ENCODE measurements at places on chromosomes 7 and 10. TPM values are rescaled to one million over a fixed set of nuclear protein-coding genes. Genes with fewer than 3 reads are reported as not detected.
A peak's percentile ranks its signal among the peaks of the same experiment; 100 is the strongest.

Gene LRRC18
- total RNA-seq = not detected

Gene ZFYVE27
- 23.0 TPM for total RNA-seq

Gene SSC4D
- 0.37 TPM for total RNA-seq

Gene NXPH1
- 0.28 TPM for total RNA-seq

Gene FAM221A
- total RNA-seq = 6.4 TPM

Gene SLC26A5
- total RNA-seq = not detected

Gene TBC1D12
- 19.9 TPM for total RNA-seq

Gene HPS6
- 17.0 TPM for total RNA-seq

- DNase-seq = no peak
Observed at GRCh38 chr10:132539894-132540293, 2.3 kb downstream of the INPP5A start.

DNA sequence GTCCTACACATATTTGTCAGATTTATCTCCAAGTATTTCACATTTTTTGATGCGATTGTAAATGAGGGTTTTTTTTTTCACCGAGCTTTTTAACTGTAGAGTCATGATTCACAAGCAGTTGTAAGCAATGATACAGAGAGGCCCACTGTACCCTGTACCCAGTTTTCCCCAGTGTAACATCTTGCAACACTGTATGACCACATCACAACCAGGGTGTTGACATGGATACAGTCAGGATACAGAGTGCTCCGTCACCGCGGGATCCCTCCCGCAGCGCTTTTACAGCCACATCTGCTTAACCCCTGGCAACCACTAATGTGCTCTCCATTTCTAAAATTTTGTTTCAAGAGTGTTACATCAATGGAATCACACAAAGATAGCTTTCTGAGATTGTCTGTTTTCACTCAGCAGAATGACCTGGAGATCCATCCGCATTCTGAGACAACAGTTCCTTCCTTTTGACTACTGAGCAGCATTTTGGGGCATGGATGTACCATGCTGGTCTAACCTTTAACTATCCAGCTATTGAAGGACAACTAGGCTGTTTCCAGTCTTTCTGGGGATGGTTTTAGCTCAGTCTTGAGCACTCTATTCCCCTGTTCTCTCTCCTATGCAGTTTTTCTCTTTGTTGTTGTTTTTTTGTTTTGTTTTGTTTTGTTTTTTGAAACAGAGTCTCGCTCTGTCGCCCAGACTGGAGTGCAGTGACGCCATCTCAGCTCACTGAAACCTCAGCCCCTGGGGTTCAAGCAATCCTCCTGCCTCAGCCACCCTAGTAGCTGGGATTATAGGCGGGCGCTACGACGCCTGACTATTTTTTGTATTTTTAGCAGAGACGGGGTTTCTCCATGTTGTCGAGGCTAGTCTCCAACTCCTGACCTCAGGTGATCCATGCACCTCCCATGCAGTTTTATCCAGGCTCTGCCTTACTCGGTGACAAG, 25.9 kb downstream of the GPRIN2 start:
- no peak for DNase-seq

- no peak for DNase-seq
Observed at GRCh38 chr10:122323941-122324675, 50.4 kb upstream of the PLEKHA1 start.

- DNase-seq = peak; percentile 58
Observed at GRCh38 chr7:116353647-116354046, 143.3 kb downstream of the TES start.

DNA sequence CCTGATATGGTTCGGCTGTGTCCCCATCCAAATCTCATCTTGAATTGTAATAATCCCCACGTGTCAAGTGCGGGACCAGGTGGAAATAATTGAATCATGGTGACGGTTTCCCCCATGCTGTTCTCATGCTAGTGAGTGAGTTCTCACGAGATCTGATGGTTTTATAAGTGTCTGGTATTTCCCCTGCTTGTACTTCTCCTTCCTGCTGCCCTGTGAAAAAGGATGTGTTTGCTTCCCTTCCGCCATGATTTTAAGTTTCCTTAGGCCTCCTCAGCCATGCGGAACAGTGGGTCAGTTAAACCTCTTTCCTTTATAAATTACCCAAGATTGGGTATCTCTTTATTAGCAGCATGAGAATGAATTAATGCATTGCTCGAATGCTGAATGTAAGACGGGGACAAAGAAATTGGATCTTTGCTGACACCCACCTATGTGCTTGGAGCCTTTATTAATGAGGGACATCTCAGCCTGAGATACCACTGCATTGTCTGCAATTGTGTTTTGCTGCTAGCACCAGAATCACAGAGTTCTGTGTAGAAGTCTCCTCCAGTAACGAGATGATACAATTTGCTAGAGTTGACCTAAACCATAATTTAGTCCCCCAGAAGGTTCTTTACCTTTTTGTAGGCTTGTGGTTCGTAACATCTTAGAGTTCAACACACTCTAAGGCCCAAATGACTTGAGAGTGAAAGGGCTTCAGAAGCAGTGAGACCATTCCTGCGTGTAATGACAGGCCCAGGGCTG, 28.6 kb downstream of the SLC35B4 start:
- no peak for DNase-seq

- no peak for DNase-seq
Observed at GRCh38 chr10:29228562-29228961, 60.3 kb upstream of the LYZL1 start.

- DNase-seq = no peak
Observed at GRCh38 chr10:86295351-86295750, 71.2 kb downstream of the GRID1 start.

DNA sequence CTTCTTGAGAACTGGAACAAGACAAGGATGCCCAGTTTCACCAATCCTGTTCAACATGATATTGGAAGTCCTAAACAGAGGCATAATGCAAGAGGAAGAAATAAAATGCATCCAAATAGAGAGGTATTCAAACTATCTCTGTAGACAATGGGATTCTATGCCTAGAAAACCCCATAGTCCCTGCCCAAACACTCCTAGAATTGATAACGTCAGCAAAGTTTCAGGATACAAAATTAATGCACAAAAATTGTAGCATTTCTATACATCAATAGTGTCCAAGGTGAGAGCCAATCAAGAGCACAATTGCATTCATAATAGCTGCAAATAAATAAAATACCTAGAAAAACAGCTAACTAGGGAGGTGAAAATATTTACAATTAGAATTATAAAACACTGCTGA, 72.5 kb downstream of the PCDH15 start:
- DNase-seq = no peak

DNA sequence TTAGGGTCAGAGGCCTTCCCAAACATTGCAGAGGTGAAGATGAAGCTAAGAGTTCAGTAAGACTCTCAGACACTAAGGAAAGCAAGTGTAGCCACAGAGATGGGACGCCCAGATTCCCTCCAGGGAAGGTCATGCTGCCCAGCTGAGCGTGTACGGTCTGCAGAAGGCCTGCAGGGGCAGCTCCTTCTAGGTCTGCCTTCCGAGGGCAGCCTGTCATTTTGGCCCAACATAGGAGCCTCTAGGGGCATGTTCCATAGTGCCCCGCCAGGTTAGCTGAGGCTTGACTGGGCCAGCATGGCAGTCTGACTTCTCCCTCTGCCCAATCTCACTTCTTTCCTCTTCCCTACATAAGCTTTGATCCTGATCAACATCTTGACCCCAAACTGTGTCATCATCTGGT, 130.7 kb downstream of the PIP4K2A start:
- no peak for DNase-seq

GRCh38 chr10:133117688-133118071, 30.0 kb downstream of the ADGRA1 start:
- no peak for DNase-seq

- DNase-seq = no peak
Observed at GRCh38 chr7:66100408-66101050, 14.1 kb upstream of the CRCP start.

DNA sequence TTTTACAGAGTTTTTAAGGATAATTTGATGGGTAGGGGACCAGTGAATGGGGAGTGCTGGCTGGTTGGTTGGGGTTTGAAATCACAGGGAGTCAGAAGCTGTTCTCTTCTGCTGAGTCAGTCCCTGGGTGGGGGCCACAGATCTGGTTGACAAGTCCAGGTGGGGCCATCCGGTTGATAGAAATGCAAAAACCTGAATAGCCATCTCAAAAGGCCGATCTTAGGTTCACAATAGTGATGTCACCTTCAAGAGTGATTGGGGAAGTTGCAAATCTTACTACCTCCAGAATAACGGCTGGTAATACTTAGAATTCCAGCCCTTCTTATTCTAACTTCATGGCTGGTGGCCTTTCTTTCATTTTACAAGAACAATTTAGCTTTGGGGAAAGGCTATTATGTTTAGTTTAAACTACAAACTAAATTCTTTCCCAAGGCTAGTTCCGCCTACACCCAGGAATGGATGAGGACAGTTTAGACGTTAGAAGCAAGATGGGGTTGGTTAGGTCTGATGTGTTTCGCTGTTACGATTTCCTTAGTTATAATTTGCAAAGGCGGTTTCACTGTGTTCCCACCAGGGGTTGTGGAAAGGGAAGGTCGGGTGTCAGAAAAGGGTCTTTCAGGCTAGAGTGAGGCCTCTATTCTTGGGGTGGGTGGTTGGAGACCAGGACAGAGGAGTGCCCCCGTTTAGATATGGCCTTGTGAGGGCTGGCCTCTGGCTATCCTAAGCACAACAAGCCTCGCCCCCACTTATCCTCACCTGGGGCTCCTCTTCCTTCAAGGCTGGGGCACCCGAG, 27.4 kb downstream of the IFT22 start:
- DNase-seq = no peak

- no peak for DNase-seq
Observed at GRCh38 chr10:22536620-22537019, 177.8 kb downstream of the PIP4K2A start.

GRCh38 chr7:116087291-116087690, 56.7 kb upstream of the TFEC start:
- no peak for DNase-seq

GRCh38 chr7:148079206-148080080, 511.1 kb upstream of the C7orf33 start:
- DNase-seq = no peak

GRCh38 chr10:75395066-75395931, 6.3 kb downstream of the ZNF503 start:
- DNase-seq = peak; percentile 61

- DNase-seq = no peak
Observed at GRCh38 chr10:29151005-29151404, 137.9 kb upstream of the LYZL1 start.

- DNase-seq = no peak
Observed at GRCh38 chr10:99521765-99522469, 10.8 kb upstream of the NKX2-3 start.

DNA sequence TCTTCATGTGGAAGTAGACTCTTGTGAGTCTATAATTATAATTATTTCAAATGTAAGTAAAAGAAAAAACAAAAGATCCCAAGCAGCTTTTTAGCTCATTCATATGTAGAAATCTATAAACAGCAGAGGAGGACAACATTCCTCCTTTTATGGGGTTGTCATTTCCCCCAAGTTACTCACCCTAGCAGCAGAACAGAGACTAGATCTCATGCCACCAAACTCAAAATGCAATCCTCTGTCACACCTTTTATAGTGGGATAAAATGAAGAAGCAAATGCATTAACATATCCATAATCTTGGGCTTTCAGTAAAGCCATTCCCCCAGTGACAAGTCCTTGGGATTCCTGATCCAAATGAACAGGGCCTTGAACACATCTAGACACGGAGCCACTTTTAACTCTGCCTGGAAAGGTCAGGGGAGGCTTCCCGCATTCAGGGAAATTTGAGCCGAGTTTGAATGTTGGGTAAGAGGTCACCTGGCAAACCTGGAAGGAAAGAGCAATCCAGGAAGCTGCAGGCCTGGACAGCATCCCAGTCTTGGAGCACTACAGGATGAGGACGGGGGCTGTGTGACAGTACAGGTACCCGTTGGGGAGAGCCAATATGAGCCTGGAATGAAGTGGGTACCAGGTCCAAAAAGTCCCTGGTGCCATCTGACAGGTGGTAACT, 76.4 kb downstream of the DOCK4 start:
- DNase-seq = peak; percentile 26

DNA sequence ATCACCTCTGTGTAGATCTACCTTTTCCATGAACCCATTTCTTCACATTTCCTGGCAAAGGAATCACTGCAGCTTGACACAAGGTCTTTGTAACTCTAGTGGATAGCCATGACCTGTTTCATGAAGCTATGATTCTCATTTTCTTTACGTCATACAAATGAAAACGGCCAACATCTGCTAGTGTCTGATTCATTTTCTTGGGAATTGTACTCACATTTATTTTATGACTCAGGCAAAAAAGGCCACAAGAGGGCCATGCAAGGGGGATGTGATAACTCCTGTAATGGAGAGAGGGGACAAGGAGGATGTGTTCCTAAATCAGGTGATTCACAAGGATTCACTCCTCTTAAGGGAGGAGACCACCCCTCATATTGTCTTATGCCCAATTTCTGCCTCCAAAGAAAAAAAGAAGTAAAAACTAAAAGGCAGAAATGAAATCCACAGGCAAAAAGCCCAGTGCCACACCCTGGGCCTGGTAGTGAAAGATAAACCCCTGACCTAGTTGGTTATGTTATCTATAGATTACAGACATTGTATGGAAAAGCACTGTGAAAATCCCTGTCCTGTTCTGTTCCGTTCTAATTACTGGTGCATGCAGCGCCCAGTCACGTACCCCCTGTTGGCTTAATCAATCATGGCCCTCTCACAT, 249.9 kb downstream of the IPMK start:
- no peak for DNase-seq

GRCh38 chr7:15257689-15258088, 304.1 kb downstream of the AGMO start:
- DNase-seq = no peak

DNA sequence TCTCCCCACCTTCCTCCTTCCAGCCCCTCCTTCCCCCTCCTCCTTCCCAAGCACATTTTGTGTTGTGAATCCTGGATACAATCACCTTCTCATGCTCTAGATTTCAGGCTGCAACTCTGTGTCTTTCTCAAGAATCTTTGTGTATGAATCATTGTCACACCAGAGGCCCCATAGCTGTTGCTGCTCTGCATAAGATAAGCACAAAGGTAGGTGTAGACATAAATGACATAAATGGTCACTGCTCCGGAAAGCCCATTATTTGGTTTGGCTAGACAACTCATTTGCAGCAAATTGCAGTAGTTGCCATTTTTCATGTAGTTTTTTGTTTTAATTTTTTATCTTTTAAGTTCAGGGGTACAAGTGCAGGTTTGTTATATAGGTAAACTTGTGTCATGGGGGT, 216.3 kb upstream of the NRP1 start:
- DNase-seq = no peak

Data from uterus (tissue), 4 donors.